ENCODE measurements at places on chromosomes 16 and 17.

GRCh38 chr17:51921500-51921899, 237.0 kb downstream of the CA10 start:
- DNase-seq = no peak

DNA sequence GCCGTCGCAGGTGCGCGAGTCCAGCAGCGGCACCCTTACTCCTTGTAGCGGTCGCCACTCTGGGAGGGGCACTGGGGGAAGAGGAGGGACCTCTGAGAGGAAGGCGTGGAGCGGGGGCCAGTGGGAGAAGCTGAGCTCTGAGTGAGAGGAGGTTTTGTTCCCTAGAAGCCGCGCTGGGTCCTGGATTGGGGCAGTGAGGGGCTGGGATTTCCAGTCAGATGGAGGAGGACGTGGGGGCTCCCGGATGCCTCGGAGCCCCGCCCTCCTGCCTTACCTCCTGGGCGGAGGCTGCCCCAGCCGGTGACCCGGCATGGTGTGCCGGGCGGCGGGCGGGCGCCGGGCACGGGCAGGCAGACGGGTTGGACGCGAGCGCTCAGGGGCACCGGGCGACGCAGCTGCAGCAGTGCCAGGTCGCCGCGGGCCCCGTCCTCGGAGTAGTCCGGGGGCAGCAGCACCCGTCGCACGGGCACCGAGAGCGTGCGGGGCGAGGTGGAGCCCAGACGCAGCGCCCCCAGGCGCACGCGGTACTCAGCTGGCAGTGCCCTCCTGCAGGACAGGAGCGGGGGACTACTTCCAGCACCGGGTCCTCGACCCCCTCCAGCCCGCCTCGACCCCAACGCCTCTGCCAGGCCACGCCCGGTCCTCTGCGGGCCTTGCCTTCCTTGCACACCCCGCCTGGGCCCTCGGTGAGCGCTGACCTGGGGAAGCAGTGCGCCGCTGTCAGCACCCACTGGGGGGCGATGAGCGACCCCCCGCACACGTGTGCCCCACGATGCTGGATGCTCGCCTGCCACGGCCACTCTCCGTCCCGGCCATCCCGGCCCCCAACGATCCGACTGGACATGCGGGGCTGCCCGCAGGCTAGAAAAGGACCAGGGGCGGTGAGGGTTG, 2.0 kb downstream of the PRSS33 start:
- no peak for DNase-seq

DNA sequence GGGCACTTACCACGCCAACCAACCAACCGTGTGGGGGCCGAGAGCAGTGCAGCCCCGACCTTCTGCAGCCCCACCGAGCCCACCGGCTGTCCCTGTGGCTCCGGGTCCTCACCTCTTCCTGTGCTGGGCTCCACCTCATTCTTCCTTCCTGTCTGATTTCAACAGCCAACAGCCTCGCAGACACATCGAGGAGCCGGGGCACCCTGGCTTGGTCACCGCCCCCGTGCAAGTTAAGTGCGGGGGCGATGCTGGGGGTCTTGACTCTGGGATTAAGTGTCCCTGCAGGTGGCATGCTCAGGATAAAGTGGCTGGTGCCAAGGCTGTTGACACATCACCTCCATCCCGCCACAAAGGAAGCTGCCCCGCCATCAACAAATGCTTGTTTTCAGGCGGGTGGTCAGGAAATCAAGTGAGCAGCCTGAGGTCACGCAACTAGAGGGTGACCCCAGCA, at the start of gene NLRC3:
Gene NLRC3 (minus strand): TSS at position 102 of the 451 bp plus-strand sequence. CDS start 12,367 bp downstream, outside the sequence.
- DNase-seq = no peak

GRCh38 chr17:62679866-62680377, 52.5 kb downstream of the MRC2 start:
- DNase-seq = no peak

DNA sequence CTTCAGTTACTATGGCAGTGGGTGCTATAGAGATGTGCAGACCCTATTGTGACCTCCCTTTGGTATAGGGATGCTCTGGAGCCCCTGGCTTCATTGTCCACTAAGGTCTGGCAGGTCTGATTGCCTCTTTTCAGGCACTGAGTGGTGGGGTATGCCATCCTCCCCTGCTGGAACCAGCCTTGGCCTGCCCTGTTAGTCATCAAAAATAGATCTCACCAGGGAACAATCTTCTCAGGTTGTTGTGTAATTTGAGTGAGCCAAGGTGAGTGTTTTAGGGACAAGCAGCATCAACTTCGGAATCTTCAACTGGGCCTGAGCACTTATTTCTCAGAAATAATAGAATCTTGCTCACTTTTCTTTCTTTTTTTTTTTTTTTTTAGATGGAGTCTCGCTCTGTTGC, 19.6 kb downstream of the HMOX2 start:
- no peak for DNase-seq

GRCh38 chr17:76264425-76264754, 758 bp upstream of the UBALD2 start:
- no peak for DNase-seq

DNA sequence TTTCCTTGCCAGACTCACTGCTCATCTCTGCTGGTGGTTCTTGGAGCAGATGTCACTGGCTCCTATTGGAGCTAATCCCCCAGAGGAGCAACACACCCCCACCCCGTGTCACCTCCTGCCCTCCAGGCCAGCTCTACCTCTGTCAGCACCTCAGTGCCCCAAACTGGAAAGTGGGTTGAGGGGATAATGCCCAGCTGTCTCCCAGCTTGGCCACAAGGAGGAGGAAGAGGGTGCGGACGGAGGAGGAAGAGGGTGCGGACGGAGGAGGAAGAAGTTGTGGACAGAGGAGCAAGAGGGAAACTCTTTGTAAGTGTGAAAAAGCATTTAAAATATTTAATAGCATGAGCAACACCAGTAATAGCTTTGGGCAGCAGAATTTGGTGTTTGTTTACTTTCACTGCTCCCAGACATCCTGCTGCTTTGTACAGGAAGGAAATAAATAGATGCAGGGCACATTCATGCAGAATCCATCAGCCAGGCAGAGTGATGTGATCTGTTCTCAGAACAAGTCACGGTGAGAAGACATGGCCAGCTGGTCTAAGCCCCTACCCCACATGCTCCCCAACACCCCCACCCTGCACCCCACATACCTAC, 82.5 kb downstream of the C17orf67 start:
- no peak for DNase-seq

- DNase-seq = no peak
Observed at GRCh38 chr17:17846645-17847044, 9.9 kb upstream of the SREBF1 start.

- no peak for DNase-seq
Observed at GRCh38 chr17:77207689-77208216, 67.0 kb downstream of the SEC14L1 start.

DNA sequence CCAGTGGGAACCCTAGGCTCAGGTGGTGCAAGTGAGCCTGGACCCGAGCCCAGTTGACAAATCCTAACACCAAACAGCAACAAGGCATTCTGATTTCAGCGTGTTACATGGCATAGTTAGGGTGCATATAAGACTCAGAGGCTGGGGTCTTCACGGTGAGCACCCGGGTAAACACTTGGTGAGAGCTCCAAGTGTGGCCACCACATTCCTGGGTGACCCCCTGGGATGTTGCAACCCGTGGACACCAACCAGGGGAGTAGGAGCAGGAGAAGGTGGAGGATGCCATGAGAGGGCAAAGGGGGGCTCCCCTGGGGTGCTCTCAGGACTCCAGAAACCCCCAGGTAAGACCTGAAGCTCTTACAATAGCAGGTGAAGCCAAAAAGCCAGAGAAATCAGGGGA, 69.9 kb upstream of the CDH5 start:
- DNase-seq = no peak

DNA sequence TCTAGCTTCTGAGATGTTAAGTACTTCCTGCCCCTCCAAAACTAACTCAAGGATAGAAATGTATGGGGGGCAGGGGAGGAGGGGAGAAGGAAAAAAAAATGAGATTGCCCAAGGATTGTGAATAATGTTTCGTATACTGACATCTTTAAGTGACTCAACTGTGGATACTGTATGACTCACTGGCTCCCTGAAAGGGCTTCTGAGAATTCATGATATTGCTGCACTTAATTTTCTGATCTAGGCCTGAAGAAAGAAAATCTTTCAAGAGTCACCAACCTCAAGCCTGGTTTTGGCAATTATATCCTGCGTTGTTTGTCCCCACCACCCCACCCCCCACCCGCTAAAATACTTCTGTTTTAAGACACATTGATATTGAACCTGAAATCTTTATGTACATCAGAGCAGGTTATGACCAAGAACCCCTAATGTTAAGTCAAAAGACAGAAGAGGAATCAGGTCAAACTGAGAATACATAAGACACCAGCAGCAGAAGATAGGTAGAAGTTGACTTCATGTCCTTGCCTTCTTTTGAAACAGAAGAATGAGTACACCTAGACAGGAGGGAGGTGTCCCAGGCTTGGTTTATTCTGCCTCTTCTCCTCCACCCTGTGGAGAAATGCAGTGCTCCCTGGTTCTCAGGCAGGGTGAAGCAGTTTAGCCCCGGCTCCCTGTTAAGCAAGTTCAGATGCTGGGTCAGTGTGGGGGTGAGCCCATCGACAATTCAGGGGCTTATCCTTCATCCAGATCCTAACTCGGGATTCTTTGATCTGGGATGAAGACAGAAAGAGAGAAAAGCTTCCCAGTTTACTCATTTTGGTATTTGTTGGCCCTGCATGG, 3.3 kb upstream of the FBXL20 start:
- no peak for DNase-seq

DNA sequence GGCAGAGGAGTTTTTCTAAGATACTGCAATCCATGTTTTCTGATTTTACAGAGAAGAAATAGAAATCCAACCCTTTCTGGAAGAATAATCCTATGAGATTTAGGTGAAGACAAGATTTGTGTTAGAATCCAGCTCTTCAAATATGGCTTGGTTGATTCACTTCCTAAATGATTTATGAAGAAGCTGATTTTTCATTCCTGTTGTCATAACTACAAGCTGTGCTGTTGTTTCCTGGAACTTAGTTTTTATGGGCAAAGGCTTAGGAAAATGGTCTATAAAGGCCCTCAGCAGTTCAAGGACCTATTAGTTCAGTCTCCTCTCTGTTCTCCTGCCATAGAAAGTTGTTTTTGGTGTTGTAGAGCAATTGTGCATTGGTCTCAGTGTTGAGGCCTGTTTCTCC, 174.2 kb upstream of the FAM20A start:
- DNase-seq = no peak

All from activated CD4-positive, CD25-positive, alpha-beta regulatory T cell treated with anti-CD3 and anti-CD28 coated beads, Interleukin-2, amount 50 U/mL, for 16 hours (primary cell).